ENCODE measurements at places on chromosomes 12 and 14.
A peak's percentile ranks its signal among the peaks of the same experiment; 100 is the strongest.

DNA sequence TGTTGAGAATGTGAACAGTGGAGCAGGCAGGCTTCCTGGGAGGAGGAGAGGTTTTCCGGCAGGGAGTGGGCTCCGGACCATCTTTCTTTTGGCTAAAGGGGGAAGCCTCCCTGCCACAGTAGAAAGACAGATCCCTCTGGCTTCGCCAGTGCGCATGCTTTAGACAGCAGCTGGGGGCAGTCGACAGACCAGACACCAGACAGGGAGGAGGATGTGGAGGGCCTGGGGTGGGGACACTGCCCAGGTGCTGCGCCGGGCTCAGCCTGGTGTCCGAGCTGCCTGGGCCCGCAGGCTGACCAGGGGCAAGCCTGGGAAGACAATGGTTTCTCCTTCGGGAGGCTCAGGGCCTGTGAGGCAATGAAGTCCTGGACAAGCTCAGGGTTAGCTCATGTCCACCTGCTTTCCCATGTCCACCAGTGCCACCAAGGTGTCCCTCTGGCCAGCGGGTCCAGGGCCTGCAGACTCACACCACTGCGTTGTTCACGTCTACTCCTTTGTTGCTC is 67.3 kb downstream of the PRIMA1 start:
- no peak for DNase-seq

- DNase-seq = no peak
Observed at GRCh38 chr12:89481213-89481914, 43.2 kb downstream of the GALNT4 start.

GRCh38 chr14:77065851-77066577 is 32.0 kb upstream of the CIPC start:
- DNase-seq = no peak

DNA sequence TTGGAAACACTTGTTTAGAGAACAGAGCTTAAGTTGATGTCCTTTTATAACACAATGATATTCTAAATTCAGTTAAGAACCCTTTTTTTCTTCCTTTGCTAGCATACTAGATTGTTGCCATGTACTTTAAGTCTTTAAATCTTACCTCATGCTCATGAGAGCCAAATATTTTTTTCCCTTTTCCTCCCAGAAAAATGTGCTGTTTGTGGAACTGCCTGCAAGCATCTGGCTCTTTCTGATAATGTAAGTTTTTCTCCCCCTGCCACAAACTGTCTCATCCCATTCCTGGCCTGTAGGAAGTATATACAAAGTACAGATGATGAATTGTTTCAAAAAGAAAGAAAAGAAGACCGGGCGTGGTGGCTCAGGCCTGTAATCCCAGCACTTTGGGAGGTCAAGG is 5.3 kb downstream of the RNF212B start:
- DNase-seq = no peak

GRCh38 chr14:99554184-99554583 is 49.8 kb downstream of the CCDC85C start:
- DNase-seq = no peak

- no peak for DNase-seq
Observed at GRCh38 chr12:117027251-117028086, 71.7 kb downstream of the TESC start.

DNA sequence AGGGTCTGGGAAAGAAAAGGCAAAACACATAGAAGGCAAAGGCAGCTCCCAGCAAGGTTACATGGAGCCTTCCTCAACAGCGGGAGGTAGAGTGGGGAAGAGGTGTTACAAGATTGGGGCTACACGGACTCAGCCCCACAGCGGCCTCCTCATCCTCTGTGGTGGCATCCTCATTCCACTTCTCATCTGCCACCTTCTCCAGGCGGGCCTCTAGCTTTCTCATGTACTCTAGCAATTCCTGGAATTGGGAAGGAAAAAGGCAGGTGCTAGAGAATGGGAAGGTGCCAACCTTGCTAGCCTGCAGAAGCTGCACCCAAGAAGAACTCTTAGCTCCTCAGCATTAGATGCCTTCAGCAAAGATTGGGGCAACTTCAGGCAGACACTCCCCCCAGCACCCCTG is 13.2 kb downstream of the CALCOCO1 start:
- no peak for DNase-seq

- DNase-seq = no peak
Observed at GRCh38 chr12:32605326-32606095, 73.6 kb upstream of the DNM1L start.

GRCh38 chr12:40634517-40635131 is 57.6 kb upstream of the CNTN1 start:
- DNase-seq = no peak

DNA sequence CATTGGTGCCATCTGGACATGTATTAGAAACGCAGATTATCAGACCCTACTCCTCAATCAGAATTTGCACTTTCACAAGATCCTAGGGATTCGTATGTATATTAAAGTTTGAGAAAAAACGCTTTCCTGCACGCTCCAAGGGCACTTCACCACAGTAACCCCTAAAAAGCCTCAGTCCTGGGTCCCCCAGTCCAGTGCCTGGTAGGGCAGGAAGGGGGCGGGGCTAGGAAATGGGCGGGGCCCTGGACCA is 369 bp downstream of the DEPDC4 start:
- DNase-seq = no peak

GRCh38 chr12:130419116-130419515 is 81.4 kb downstream of the PIWIL1 start:
- no peak for DNase-seq

GRCh38 chr12:4227046-4227445 is 46.5 kb upstream of the CCND2 start:
- no peak for DNase-seq

- DNase-seq = no peak
Observed at GRCh38 chr14:48584031-48584430, 908.6 kb upstream of the MDGA2 start.

DNA sequence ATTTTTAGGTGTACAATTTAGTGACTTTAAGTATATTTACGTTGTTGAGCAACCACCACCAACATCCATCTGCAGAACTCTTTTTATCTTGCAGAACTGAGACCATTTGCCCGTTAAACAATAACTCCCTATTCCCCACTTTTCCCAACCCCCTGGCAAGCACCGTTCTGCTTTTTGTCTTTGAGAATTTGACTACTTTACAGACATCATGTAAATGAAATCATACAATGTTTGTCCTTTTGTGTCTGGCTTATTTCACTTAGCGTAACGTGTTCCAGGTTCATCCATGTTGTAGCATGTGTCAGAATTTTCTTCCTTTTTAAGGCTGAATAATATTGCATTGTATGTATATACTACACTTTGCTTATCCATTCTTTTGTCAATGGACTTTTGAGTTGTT is 201.5 kb downstream of the DACT1 start:
- DNase-seq = no peak

DNA sequence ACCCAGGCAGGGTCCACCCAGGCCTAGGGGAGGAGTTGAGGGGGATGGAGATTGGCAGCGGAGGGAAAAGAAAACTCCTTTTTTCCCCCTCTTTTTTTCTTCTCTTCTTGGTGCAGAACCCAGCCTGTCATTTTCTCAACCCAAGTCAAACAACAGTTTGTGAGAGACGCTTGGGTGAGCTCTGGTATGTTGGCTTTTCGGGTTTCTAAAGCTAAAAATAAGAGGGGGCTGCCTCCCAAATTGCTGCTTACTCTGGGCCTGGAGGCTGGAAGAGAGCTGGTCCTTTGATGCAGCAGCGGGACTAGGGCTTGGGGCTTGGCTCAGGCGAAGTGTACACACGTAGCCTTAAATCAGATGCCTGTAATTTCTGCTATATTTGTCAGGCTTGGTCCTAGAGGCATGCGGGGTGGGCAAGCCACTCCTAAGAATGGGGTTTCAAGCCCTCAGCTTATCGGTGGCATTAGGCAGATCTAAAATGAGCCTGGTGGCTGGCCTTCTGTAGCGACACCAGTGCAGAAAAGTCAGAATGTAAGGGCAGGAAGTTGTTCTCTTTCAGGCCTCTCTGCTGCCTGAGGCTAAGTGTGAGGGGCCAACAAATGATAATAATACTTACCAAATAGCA is 816 bp upstream of the SLC8A3 start:
- DNase-seq = no peak

GRCh38 chr12:132009336-132009859 is 59.7 kb downstream of the EP400 start:
- DNase-seq = no peak

- DNase-seq = peak; percentile 89
Observed at GRCh38 chr14:72893636-72894322, at the start of gene DPF3. Gene DPF3 (minus strand): TSS chr14:72894101. CDS start chr14:72894088, 13 bp downstream.

DNA sequence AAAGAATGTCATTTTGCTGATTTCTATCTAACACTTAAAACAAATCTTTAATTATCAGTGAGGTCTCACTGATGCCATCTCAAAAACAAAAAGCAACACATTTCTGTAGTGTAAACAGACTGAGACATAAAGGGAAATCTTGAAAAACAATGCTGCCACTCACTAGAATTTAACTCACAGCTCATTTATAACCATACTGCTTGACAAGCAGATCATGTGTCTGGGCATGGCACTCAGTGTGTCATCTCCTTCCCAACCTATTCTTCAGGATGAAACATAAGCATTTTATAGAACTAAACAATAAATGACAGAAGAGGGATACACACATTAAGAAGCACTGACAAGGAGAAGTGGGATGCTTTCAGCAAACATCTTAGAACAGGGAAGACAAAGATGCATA is 22.4 kb downstream of the ATF7 start:
- DNase-seq = no peak

GRCh38 chr12:81079280-81080076 is 1.6 kb downstream of the ACSS3 start:
- DNase-seq = no peak

GRCh38 chr12:131692431-131692830 is 18.5 kb upstream of the SFSWAP start:
- DNase-seq = no peak

DNA sequence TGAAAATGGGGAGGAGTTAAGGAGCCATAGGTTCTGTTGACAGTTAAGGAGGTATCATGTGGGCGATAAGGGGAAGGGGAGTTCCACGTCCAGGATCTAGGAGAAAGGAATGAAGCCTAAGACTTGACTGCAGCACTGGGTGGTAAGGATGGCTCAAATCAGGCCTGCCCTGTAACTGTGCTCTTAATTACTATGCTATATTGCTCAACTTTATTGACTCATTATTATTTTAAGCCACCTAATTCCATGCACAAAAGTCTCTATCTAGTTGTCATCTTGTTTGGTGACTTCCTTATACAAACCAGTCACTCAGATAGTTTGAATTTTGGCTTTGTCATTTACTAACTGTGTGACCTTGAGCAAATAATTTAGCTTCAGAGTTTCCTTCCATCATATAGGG is 242.1 kb upstream of the ARHGAP5 start:
- DNase-seq = no peak

GRCh38 chr12:116490471-116490870 is 68.7 kb upstream of the MAP1LC3B2 start:
- peak; percentile 28 for DNase-seq
